ENCODE measurements at places on chromosomes 16 and 17. TPM values are rescaled to one million over a fixed set of nuclear protein-coding genes. Genes with fewer than 3 reads are reported as not detected.

Gene CDH13
- not detected for total RNA-seq

Gene LGALS9C
- not detected for total RNA-seq

Gene GGNBP2
- total RNA-seq = 57.8 TPM

Gene C16orf95
- 8.3 TPM for total RNA-seq

Gene ELMO3
- total RNA-seq = 1.4 TPM

Data from A549 treated with RU486 at 1 μM for 4 hours (cell line).